ENCODE measurements at places on chromosomes 6 and 20. TPM values are rescaled to one million over a fixed set of nuclear protein-coding genes. Genes with fewer than 3 reads are reported as not detected.
A peak's percentile ranks its signal among the peaks of the same experiment; 100 is the strongest.

DNA sequence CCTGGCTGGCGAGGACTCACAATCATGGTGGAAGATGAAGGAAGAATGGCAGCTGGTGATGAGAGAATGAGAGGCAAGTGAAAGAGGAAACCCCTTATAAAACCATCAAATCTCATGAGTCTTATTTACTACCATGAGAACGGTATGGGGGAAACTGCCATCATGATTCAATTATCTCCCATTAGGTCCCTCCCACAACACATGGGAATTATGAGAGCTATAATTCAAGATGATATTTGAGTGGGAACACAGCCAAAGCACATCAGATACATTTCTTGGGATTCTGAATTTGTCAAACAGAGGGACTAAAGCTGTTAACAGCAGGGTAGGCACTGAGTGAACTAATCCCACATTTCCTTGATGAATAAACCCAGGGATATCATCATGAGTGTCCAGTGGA, 116.2 kb upstream of the PLCB4 start:
- no peaks in the 10 kb centered on the region for H3K36me3 ChIP-seq
- H3K4me1 ChIP-seq, result no peaks in the 10 kb centered on the region
- DNase-seq, result no peak
- no peak overlapping the region for H3K27ac ChIP-seq
- no peak overlapping the region for H3K4me3 ChIP-seq

- H3K27ac ChIP-seq, result no peak overlapping the region
- no peaks in the 10 kb centered on the region for H3K36me3 ChIP-seq
- no peaks in the 10 kb centered on the region for H3K27me3 ChIP-seq
- no peak for DNase-seq
- H3K4me1 ChIP-seq, result no peaks in the 10 kb centered on the region
These were observed 48.7 kb upstream of the ERVFRD-1 start for GRCh38 chr6:11160199-11160598.

DNA sequence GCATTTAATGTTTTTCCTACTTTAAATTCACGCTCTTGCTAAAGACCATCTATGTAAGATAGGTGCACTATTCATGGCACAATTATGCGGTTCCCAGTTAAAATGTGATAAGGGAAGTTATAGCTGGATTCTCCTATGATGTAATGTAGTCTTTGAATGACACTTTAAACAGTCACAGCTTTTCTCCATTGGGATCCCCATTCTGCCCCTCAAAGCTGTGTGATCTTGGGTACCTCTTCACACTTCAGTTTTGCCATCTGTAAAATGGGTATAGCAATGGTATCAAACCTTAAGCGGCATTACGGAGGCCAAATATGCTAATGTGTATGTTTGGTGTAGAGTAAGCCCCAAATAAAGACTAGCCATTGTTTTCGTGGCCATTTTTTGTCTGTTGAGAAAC, 64.7 kb upstream of the ZNF217 start:
- H3K27me3 ChIP-seq, result no peaks in the 10 kb centered on the region
- H3K27ac ChIP-seq, result no peak overlapping the region
- no peaks in the 10 kb centered on the region for H3K4me1 ChIP-seq
- DNase-seq, result no peak

- H3K27me3 ChIP-seq, result no peaks in the 10 kb centered on the region
- H3K4me1 ChIP-seq, result no peaks in the 10 kb centered on the region
- H3K27ac ChIP-seq, result no peak overlapping the region
These were observed 16.3 kb downstream of the RAD21L1 start for GRCh38 chr20:1242099-1242498.

- no peak overlapping the region for H3K4me3 ChIP-seq
- no peak for DNase-seq
- H3K27me3 ChIP-seq, result no peaks in the 10 kb centered on the region
- H3K4me1 ChIP-seq, result peaks cover 4% of the 10 kb centered on the region
- no peaks in the 10 kb centered on the region for H3K36me3 ChIP-seq
These were observed 82.8 kb downstream of the COL9A1 start for GRCh38 chr6:70219943-70220613.

GRCh38 chr6:40714143-40714542, 127.0 kb upstream of the LRFN2 start:
- H3K4me3 ChIP-seq, result no peak overlapping the region
- H3K27me3 ChIP-seq, result no peaks in the 10 kb centered on the region
- H3K4me1 ChIP-seq, result no peaks in the 10 kb centered on the region

DNA sequence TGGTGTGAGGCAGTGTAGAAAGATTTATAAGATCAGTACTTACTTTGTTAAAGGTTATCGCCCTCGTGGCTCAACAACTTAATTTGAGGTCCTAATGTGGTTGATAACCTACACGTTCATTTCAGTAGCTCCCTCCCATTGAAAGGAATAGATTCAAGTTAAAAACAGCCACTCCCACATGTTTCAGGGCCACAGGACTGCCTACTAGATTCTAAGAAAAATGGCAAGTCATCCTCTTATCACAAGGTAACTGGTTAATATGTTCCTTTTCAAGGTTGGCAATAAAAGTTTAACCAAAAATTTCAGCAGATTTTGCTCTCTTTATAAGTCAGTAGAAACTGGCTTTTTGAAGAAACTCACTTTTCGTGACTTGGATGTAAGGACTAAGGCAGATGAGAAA, 17.1 kb downstream of the GSTA2 start:
- H3K4me3 ChIP-seq, result no peak overlapping the region
- DNase-seq, result no peak
- H3K36me3 ChIP-seq, result no peaks in the 10 kb centered on the region

- no peak for DNase-seq
- no peaks in the 10 kb centered on the region for H3K4me1 ChIP-seq
- H3K36me3 ChIP-seq, result no peaks in the 10 kb centered on the region
- H3K27me3 ChIP-seq, result no peaks in the 10 kb centered on the region
These were observed 30.0 kb upstream of the ZNF133 start for GRCh38 chr20:18258126-18258860.

- no peak for DNase-seq
- no peak overlapping the region for H3K4me3 ChIP-seq
- no peak overlapping the region for H3K27ac ChIP-seq
- H3K4me1 ChIP-seq, result no peaks in the 10 kb centered on the region
These were observed 70.8 kb downstream of the TULP4 start for GRCh38 chr6:158383057-158383456.

- H3K4me1 ChIP-seq, result no peaks in the 10 kb centered on the region
- no peaks in the 10 kb centered on the region for H3K36me3 ChIP-seq
- no peak overlapping the region for H3K4me3 ChIP-seq
- no peaks in the 10 kb centered on the region for H3K27me3 ChIP-seq
- H3K27ac ChIP-seq, result no peak overlapping the region
These were observed 492.1 kb upstream of the CHD6 start for GRCh38 chr20:42110301-42110700.

DNA sequence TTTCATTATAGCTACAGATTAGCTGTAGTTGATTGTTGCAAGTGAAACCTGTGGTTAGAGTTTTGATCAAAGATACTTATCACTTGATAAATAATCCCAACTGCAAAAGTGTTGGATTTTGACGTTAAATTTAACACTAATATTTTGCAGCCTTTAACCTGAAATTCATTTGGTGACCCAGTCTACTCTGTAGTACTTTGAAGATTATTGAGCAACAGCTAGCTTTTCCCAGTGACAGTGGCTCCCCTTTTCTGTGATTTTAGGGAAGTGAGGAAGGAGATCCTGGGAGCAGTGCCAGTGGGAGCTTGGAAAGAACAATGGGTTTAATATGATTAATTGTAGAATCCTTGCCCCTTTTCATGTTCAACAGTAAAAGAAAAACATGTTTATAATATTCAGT, 76.9 kb downstream of the NCOA3 start:
- H3K27ac ChIP-seq, result no peak overlapping the region
- H3K36me3 ChIP-seq, result no peaks in the 10 kb centered on the region
- H3K27me3 ChIP-seq, result no peaks in the 10 kb centered on the region
- no peak for DNase-seq

DNA sequence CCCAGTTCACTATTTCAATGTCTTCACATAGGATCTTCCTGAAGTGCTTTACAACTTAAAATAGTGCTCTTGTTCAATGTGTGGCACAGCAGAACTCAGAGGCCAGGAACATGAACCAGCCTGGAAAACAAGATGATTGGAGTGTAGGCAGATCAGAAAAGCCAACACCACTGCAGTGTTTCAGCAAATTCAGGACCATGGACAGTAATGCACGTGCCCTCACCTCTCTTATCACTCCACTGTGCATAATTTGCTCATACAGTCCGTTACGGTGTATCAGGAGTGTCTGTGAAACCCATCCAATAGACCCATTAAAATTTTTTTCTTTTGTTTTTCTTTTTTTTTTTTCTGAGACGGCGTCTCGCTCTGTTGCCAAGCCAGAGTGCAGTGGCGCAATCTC, 27.6 kb upstream of the HACE1 start:
- no peaks in the 10 kb centered on the region for H3K4me1 ChIP-seq
- no peaks in the 10 kb centered on the region for H3K36me3 ChIP-seq
- no peak for DNase-seq
- H3K27ac ChIP-seq, result no peak overlapping the region
- no peaks in the 10 kb centered on the region for H3K27me3 ChIP-seq

DNA sequence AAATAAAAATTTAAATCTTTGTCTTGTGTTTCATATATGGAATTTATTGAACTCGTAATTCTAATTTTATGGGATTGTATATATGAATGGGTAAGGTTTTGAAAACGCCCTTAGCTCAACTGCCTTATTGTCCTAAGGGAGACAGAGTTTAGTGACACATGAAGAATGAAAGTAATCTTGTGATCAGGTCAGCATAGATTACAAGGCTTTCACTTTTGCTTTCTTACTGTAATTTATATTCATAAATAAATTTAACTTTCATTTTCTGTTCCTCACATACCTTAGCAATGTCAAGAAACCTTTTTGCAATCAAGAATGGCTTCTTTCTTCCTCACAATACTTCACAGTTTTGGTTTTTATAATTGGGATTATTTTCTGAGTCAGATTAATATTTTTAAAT, 14.4 kb downstream of the KPNA5 start:
- H3K4me3 ChIP-seq, result no peak overlapping the region
- H3K27me3 ChIP-seq, result no peaks in the 10 kb centered on the region
- H3K27ac ChIP-seq, result no peak overlapping the region
- DNase-seq, result no peak

GRCh38 chr6:166382500-166382932, 224 bp downstream of the MPC1 start:
- H3K27me3 ChIP-seq, result no peaks in the 10 kb centered on the region

- H3K4me1 ChIP-seq, result no peaks in the 10 kb centered on the region
- H3K36me3 ChIP-seq, result no peaks in the 10 kb centered on the region
- no peak for DNase-seq
- no peak overlapping the region for H3K4me3 ChIP-seq
- no peak overlapping the region for H3K27ac ChIP-seq
These were observed 20.2 kb upstream of the TNFAIP3 start for GRCh38 chr6:137846772-137847313.

- H3K4me1 ChIP-seq, result no peaks in the 10 kb centered on the region
- H3K4me3 ChIP-seq, result no peak overlapping the region
- no peaks in the 10 kb centered on the region for H3K27me3 ChIP-seq
- no peaks in the 10 kb centered on the region for H3K36me3 ChIP-seq
- no peak overlapping the region for H3K27ac ChIP-seq
- no peak for DNase-seq
These were observed 149.0 kb downstream of the HACE1 start for GRCh38 chr6:104710543-104711335.

DNA sequence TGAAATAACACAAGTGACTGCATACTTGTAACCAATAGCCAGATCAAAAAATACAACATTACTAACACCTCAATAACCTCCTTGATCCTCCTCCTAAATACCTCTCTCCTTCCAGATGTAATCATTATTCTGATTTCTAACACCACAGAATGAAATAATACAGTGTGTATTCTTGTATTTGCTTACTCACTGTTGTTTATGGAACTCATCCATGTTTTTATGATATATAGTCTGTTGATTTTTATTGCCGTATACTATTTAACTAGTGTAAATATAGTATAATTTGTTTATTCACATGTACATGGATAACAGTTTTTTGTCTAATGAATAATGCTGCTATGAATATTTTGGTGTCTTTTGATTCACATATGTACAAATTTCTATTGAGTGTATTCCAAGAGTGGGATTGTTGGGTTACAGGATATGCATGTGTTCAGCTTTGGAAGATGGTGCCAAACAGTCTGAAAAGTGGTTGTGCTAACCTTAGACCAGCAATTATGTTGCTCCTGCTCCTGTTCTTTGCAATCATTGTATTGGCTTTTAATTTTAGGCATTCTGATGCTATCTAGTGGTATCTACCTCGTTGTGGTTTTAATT, 11.5 kb downstream of the TTK start:
- H3K27ac ChIP-seq, result no peak overlapping the region
- no peak overlapping the region for H3K4me3 ChIP-seq
- no peak for DNase-seq
- H3K36me3 ChIP-seq, result no peaks in the 10 kb centered on the region

- no peak for DNase-seq
- H3K36me3 ChIP-seq, result no peaks in the 10 kb centered on the region
- H3K4me3 ChIP-seq, result no peak overlapping the region
- no peaks in the 10 kb centered on the region for H3K27me3 ChIP-seq
These were observed 89.7 kb downstream of the LY86 start for GRCh38 chr6:6678185-6678671.

- H3K4me1 ChIP-seq, result no peaks in the 10 kb centered on the region
- no peaks in the 10 kb centered on the region for H3K36me3 ChIP-seq
- DNase-seq, result no peak
- no peak overlapping the region for H3K27ac ChIP-seq
These were observed 48.9 kb upstream of the TFAP2A start for GRCh38 chr6:10463491-10464481.

- no peak for DNase-seq
- H3K36me3 ChIP-seq, result peaks cover 43% of the 10 kb centered on the region
- H3K4me3 ChIP-seq, result peak overlapping the region; percentile 80
- H3K27me3 ChIP-seq, result no peaks in the 10 kb centered on the region
- H3K4me1 ChIP-seq, result no peaks in the 10 kb centered on the region
- peak overlapping the region; percentile 97 for H3K27ac ChIP-seq
These were observed 645 bp downstream of the DDX39B start for GRCh38 chr6:31541059-31541657.

The OPN5 gene
- total RNA-seq, result not detected

The SLC17A3 gene
- not detected for total RNA-seq

The HSPA1L gene
- 1.6 TPM for total RNA-seq

DNA sequence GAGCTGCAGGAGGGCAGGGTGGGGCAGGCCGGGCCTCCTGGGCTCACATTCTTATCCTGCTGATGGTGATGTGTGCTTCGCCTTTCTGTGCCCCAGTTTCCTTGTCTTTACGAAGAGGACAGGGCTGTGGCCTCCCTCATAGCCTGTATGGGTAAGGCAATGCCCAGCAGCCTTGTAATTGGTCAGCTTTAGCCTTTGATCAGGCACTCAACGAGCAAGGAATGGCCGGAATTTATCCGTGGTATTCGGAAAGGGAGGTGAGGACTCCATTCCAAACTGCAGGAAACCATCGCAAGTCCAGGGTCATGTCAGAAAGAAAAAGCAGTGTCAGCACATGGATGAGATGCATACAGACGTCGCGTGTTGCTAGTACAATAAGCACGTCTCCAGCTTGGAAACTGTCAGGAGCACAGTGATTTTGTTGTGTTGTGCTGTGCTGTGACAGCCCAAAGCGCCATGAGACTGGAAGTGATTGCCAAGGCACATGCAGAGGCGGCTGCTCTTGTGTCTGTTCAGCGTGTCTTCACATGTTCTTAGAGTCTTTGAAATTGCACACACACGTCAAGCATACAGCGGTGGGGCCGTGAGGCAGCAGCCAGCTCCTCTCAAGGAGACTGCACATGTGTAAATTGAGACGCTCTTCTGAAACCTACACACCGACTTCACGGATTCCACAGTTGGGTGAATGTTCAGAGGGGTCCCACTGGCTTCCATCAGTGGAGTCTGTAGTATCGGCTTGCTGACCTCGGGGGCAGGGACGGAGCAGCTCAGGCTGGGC, 6.2 kb downstream of the SS18L1 start:
- H3K27ac ChIP-seq, result no peak overlapping the region
- no peak overlapping the region for H3K4me3 ChIP-seq
- DNase-seq, result no peak
- H3K27me3 ChIP-seq, result no peaks in the 10 kb centered on the region
- no peaks in the 10 kb centered on the region for H3K36me3 ChIP-seq

Measured in right atrium auricular region (tissue), 2 donors.